ENCODE measurements at places on chromosomes 3 and 15.

GRCh38 chr15:47553947-47554346, 163.4 kb upstream of the SEMA6D start:
- DNase-seq: no peak

DNA sequence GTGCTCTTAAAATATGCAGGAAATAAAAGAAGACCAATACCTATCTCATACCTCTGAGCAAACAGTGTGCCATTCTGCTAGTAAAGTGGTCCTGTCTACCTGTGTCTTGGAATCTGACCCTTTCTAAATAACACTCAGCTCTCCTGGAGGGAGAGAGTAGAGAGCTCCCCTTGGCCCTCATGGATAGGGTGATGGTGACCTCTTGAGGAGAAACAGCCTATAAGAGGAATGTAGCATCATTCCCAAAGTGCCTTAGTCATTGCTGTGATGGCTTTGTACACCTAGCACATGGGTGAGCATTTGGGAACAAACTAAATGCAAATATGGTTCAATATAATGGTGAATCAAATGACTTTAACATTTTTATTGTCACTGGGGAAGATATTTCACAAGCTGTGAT, 10.0 kb downstream of the SNTN start:
- DNase-seq: no peak

DNA sequence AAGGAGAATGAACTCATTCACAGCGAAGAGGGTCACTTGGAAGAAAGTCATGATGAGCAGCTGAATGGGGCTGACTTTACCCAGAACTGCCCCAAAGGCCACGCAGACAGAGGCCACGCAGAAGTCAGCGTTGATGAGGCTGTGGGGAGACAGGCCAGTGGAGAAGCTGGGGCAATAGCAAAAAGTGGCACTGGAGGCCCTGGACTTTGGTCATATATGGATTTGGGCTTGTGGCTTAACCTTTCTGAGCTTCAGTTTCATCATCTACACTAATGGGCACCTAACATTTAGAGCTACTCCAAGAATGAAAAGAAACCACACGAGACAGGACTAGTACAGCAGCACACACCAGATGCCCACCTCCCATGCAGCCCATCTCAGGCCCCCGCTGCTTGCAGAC, 13.3 kb downstream of the RHCG start:
- DNase-seq: no peak

GRCh38 chr3:128971421-128972100, 22.3 kb downstream of the CFAP92 start:
- DNase-seq: peak; percentile 64

DNA sequence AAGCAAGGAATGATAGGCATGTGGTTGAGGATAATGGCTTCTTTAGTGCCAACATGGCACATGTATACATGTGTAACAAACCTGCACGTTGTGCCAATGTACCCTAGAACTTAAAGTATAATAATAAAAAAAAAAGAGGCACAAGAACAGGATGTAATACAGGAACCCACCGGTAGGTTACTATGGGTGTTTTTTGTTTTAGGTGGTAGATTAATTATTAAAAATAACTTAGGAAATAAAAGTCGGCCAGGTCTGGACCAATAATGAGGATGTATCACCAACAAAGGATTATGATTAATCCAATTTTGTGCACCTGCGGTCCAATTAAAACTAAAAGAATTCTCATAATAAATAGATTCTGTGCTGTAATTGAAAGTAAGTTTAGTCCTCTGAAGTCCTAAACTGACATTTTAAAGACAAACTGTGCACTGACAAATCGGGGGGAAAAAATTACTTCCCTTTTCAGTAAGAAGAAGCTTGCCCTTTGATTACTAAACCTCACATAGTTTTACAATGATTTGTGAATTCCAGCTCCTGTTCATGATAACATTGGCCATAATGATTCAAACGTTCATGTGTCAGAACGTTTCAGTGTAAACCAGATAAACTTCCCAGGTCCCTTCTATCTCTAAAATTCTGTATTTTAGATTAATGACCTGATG, 62.2 kb downstream of the CASR start:
- no peak for DNase-seq

DNA sequence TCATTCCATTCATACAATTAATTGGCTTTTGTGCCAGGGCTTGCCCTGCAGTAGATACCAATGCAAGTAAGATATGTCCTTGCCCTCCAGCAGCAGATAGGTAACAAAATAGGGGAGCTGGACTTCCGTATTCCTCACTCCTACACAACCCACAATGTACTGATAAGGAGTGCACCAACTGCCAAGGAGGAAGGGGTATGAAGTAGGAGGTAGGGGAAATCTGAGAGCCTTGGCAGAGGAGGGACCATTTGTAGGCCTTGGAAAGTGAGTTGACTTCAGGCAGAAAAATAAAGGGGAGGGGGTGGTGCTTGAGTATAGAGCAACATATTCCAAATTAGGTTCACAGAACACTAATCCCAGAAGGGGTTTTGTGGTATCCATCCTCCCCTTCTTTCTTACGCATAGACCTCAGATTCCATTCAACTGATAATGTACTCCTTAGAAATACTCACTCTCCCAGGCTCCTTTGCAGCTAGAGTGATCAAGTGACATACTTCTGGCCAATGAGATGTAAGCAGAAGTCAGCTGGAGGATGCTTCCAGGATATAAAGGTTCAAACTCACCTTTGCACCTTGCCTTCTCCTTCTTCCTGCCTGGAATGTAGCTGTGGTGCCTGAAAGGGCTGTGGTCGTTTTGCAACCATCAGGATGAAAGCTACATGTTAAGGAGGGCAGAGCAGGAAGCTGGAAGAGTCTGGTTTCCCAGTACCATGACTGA, 127.1 kb upstream of the SMAD3 start:
- DNase-seq: no peak

DNA sequence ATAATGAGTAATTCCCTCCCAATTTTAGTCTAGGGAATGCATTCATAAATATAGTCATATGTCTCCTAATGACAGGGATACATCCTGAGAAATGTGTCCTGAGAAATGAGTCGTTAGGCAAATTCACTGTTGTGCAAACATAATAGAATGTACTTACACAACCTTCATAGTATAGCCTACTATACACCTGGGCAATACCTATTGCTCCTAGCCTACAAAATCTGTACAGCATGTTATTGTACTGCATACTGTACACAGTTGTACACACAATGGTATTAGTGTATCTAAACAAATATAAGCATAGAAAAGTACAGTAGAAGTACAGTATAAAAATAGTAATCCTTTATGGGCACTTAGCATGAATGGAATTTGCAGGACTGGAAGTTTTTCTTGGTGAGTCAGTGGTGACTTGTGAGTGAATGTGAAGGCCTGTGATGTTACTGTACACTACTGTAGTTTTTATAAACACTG, 6.6 kb downstream of the DTWD1 start:
- no peak for DNase-seq

DNA sequence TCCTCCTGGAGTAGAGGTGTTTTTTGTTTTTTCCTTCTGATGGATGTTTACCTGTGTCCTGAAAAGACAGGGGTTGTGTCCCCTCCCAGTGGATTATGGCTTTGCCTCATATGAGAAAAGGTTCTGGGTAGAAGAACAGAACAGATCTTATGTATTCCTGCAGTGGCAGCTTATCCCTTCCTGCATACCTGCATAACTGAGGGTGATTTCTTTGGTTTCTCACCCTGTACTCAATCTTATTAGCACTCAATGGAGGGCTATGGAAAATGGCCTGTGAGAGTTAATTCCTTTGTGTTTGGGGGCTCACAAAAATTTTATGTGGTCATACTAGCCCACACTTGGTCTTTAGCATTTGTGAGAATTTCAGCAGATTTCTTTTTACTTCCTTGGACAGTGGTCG, 482.0 kb upstream of the ONECUT1 start:
- no peak for DNase-seq

- no peak for DNase-seq
Measured at GRCh38 chr3:46214751-46215352, 6.7 kb upstream of the CCR1 start.

DNA sequence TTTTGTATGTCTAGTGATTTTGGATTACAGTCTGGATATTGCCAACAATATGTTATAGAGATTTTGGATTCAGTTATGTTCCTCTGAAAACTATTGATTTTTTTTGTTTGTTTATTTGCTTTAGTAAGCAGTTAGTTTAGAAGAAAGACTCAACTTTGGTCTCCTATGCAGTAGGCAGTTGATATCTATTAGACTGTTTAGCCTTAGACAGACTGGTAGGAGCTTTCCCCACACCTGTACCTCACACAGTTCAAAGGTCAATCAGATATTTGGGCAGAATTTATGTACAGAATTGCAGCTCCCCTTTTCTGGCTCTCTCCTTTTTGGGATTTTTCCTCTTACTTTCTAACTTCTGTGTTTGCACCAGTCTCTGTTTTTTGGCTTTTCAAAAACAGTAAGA, 42.3 kb downstream of the IL20RB start:
- no peak for DNase-seq

- no peak for DNase-seq
Measured at GRCh38 chr3:69809076-69809835, 70.0 kb downstream of the MITF start.

GRCh38 chr3:14329116-14329830, 73.1 kb upstream of the SLC6A6 start:
- no peak for DNase-seq
